ELR (cell line): ENCODE measurements at places on chromosomes 4 and X.
A peak's percentile ranks its signal among the peaks of the same experiment; 100 is the strongest.

- peak; percentile 73 for DNase-seq
These were observed 46.0 kb downstream of the SEPSECS start for GRCh38 chr4:25113915-25114904.

DNA sequence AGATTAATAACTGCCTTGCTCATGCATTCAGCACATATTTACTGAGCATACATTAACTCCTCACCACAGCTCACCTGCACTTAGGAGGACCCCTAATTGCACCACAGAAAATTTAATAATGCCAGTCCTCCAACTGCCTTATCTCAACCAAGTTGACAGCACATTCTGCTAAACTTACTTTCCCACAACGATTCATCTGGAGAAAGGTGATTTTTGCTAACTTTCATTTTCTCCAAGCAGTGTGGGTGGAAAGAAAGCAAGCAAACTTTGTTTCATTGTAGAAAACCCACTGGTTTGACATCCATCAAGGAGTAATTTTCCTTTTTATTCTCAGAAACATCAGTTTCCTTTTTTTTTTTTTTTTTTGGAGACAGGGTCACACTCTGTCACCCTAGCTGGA is 49.1 kb downstream of the RASGEF1B start:
- no peak for DNase-seq

DNA sequence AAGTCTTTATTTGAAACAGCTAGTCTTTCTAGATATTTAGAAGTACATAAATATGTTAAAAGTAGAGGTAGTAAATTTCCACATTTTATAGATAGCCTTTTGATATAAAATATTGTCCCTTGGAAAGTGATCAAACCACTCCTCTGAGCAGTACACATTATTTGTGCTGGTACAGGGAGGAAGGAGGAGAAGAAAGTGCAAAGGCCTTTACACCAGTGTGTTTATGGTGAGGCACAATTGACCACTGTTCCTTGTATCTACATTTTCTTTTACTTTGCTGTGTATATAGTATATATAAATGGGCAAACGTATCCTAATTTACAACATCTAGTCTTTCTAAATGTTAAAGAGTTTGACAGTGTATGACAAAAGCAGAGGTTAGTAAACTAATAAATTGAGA is 39.9 kb downstream of the CXCL8 start:
- no peak for DNase-seq

DNA sequence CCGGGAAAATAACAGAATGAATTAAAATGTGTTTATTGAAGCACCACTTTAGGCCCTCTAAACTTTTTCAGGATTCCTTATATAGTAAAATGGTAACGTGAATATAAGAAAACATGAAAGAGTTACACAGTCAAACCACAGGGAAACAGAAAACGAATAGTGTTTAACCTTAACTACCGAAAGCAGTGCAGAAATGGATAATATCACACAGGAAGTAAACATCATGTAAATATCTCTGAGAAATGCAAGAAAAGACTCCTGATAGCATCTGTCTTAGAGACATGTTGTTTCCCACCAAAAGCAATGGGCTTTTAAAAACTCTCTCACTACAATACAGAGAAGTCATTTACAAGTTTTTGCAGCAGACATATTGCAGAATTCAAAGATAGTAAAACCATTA is 323.9 kb upstream of the CXXC4 start:
- DNase-seq, result no peak

- no peak for DNase-seq
These were observed 5.2 kb upstream of the NAP1L5 start for GRCh38 chr4:88702782-88703181.

GRCh38 chr4:73894001-73894400 is 24.8 kb downstream of the CXCL1 start:
- no peak for DNase-seq

DNA sequence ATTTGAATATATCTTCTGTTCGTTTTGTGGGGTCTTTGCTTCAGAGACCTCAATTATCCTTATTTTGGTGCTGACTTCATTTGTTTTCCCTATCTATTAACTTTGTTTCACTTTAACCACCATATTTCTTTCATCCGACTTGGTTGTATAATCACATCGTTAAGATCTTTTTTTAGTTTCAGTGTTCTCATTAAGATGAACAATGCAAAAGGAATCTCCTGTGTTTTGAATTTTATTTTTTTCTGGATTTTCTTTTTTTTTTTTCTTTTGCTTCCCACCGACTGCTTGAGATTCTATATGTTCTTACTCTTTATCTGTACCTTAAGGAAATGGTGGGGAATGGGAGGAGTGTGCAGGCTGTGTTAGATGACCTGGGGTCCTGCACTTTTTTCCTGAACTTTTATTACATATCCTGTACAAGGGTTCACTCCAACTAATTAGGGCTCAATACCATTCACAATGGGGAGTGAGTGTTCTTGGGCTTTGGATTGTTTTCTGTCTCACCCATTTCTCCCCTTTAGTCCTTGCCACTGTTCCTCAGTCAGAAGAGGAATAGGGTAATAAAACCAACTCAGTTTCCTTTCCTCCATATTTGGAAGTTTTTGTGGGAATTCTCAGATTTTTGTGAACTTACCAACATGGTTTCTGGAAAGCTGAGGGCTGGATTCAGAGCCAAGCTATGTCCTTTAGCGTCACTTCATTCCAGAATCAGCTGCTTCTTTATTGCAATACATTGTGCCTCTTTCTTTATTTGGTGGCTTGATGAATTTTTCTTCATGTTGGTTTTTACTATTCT is 43.2 kb upstream of the BMPR1B start:
- peak; percentile 27 for DNase-seq

DNA sequence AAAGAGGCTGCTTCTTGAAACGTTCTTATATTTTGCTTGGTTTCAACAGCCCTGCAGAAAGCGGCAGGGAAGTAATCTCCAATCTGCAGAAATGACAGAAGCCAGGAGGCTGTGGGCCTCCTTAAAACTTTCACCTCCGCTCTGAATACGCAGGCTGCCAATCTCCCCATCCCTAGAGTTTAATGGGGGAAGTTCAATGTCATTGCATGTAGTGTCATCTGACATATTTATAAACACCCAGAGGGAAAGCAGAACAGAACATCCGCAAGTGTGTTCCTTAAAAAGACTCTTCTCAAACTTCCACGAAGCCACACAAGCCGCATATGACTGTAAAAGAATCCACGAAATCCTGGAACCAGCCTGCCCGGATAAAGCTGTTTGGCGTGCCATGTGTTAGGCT is 148.8 kb upstream of the TBL1X start:
- no peak for DNase-seq

DNA sequence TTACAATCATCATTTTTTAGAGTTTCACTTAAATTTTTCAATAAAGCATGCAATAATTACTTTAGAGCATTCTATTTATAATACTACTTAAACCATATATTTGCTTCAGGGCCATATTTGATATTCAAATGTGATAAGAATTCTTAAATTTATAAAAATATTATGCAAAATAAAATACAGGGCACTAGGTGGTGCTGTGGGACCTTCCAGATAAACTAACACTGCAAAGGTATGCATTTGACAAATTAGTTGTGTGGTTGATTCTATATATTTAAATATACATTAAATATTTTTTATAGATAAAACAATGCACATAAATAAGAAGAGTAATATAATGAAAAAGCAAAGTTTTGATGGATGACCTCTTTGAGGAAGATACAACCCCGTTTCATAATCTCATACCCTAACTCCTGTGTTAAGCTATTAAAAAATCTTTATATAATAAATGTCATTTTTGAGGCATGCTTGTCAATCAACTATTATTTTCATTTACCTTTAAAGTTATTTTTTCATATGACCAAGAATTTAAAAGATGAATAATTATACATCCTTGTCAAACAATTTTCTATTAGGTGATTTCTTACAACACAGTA is 128.4 kb downstream of the REELD1 start:
- peak; percentile 62 for DNase-seq

GRCh38 chrX:32987142-32987541 is 224.2 kb downstream of the DMD start:
- DNase-seq, result no peak

DNA sequence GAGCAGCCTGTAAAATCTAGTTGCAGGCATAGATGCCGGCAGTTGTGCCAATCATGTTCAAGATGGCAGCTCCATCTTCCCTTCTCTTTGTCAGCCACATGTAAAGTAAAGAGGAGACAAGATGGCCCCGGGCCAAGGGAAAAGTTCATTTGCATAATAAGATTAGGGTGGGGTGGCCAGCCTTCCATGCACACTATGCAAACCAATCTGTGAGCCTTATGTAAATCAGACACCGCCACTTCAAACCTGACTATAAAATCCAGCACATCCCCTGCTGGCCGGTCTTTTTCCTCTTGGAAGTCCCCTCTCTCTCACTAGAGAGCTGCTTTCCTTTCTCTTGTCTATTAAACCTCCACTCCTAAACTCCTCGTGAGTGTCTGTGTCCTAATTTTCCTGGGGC is 78.9 kb upstream of the CBR4 start:
- DNase-seq, result no peak

DNA sequence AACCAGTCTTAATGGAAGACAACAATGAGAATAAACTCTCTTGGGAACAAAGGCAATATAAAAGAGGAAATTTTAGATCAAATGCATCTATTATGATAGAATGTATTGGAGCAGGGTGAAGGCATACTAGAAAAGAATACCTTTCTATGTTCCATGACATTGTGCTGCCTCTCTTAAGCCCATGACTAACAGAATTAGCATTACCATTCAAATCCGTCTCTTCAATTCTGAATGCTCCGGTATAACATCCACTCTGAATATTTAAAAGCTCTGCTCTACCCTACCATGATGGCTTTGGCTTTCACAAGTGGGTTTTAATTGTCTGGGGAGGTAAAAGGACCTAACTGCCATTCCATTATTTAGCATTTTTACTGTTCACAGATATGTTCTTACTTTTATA is 1878.4 kb downstream of the ARAP2 start:
- DNase-seq, result no peak

DNA sequence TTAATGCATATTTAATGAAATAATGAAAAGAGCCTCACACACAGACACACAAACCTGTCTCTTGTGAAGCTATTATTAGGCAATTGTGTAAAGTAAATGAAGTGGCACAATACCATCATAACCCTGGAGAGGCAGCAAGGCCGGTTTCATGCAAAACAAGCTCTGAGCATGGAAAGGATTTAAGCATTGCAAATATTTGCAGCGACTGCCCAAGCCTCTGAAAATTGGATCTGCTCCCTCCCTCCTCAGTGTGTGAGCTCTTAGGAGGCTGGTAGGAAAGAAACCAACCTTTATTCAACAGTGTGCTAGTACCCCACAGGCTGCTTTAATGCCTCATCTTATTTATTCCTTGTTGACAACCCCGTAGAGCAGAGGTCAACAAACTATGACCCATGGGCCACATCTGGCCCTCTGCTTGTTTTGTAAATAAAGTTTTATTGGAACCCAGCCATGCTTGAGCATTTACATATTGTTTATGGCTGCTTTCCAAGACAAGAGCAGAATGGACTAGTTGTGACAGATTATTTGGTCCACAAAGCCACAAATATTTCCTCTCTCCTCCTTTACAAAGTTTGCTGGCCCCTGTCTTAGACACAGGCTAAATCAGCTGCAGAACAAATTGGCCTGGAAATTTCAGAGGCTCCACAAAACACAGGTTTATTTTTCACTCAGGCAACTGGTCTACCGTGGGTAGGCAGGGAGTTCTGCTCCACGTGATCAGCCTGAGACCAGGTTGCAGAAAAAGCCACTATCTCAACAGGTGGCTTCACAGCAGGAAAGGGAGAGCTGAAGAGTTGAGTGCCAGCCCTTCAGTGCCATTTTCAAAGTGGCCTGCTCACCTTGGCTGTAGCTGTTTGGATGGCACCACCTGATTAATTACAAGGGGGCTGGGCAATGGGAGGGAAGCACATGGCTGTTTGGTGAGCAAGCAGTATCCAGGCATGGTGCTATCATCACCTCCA is 16.8 kb downstream of the RS1 start:
- DNase-seq, result no peak

DNA sequence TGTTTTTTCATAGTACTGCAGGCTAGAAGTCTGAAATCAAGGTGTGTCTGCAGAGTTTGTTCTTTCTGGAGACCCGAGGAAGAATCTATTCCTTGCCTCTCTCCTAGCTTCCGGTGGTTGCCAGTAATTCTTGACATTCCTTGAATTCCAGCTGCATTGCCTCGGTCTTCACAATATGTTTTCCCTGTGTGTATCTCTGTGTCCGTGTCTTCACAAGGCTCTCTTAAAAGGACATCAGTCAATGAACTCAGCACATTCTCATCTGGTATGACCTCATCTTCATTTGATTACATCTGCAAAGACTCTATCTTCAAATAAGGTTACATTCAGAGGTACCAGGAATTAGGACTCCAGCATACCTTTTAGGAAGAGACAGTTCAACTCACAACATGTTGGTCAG is 163.4 kb downstream of the BANK1 start:
- peak; percentile 77 for DNase-seq

GRCh38 chr4:40669504-40669903 is 39.8 kb upstream of the RBM47 start:
- DNase-seq, result no peak

GRCh38 chr4:189385098-189385497 is 555.6 kb upstream of the FRG1 start:
- DNase-seq, result no peak

GRCh38 chrX:154374313-154375155 is at the start of gene FLNA:
Gene FLNA, minus strand, starts transcription at chrX:154374634. Its CDS starts 3,389 bp downstream, at chrX:154371245.
- DNase-seq, result peak; percentile 34

DNA sequence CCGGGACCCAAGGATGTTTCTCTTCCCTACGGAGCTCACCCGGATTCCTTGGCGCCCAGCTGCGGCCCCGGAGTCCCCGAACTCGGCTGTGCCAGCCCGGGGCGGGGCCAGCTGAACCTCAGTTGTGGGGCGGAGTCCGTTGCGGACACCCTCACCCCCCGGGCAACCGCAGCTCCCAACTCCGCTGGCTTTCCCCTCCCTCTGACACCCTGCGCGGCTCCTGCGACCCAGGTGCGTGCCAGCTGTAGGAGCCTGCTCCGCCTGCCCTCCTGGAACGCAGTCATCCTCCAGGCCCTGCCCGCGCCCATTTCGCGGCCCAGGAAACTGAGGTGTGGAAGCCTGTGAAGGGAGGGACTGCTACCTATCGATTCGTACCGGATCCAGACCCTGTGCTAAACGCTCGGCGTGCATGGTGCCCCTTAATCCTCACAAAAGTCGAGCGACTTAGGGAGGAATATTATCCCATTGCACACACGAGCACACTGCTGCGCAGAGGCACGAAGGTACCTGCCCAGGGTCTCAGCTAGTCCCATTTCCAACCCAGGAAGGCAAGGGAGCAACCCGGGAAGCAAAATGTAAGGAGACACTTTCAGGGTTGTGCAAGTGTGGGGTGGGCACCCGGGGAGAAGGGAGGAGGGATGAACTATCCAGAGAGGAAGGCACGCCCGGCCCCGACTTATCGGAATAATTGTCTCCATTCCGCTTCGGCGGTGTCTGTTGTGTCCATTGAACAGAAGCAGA is 12.3 kb downstream of the MSX1 start:
- DNase-seq, result no peak

DNA sequence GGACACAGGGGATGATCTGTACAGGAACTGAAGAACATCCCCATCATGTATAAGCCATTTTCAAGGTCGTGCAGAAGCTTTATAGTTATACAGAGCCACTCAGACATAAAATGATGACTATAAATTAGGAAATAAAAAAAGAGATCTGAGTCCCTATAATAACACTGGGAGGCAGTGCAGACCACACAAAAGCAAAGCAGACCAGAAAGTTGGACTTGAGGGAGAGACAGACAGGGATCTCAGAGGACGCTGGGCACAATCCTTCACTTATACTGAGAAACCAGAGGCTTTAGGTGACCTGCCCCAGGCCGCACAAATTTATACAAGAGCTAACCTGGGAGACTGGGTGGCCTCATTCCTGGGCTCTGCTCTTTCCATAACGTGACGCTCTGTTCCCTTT is 70.5 kb downstream of the HADH start:
- DNase-seq, result peak; percentile 68
